ENCODE measurements at places on chromosomes 6 and 20.

DNA sequence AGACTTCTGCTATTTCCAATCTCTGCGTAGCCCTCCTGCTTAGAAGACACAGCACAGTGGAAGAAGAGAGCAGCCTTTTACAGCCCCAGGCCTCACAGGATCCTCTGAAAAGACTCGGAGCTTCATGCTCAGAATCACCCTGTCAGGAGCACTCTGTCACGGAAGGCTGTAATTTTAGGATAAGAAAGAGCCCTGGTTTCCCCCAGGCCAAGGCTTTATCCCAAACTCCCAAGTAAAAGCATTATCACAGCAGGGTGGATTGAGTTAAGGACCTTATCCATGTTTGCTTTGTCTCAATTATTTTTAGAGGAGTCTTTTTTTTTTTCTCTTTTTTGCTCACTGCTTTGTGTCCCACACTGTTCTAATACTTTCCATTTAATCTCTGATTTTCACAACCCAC is 39.2 kb downstream of the ANKS1A start:
- DNase-seq = no peak

DNA sequence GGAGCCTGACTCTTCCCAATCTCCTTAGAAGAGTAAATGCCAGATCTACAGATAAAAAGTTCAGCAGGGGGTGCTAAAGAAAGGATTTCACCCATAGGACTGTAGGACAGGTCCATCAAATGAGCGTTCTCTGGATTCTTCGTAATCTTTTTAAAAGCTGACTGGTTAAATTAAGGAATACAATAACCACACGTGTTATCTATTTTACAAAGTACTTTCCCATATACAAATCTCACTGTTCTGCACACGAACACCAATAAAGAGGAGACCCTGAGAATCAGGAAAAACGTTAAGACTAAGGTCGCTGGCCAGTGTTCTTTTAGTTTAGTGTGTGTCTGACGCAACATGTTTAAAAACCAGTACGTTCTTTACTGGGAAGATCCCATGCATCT is 542 bp downstream of the TUBE1 start:
- peak; percentile 65 for DNase-seq

DNA sequence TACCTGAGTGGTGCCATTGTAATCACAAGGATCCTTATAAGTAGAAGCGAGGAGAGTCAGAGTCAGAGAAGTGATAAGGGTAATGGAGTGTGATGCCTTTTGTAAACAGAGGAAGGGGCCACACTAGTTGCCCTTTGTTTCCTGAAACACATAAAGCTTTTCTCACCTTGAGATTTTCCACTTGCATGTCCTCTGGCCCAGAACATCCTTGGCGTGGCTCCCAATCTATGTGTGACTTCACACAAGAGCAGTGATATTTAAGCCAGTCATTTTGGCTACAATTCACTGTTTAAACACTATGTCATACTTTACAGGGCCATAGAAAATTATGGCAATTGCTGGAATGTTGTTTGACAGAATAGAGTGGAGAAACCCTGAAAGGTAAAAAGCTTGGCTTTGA is 121.2 kb upstream of the BTN3A2 start:
- DNase-seq = peak; percentile 13

- peak; percentile 87 for DNase-seq
Observed at GRCh38 chr6:130421585-130421984, 55.8 kb downstream of the TMEM200A start.

- DNase-seq = peak; percentile 71
Observed at GRCh38 chr6:105600336-105601260, 197.7 kb upstream of the PREP start.

DNA sequence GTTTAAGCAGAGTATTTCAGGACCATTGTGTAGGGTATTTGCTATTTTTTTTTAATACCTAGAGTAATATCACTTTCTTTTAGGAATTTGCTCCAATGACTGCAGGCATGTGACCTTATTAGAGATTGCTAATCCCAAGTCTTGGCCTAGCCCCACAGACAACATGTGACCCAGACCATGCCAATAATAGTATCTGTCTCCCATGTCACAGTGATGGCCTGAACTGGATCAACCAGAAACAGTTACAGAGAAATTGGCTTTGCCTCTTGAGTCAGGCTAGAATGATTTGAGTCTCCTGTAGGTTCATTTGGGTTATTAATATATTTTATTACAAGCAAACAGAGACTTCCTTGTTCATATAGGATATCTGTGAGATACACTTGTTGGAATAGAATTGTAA is 116.8 kb downstream of the DNAH8 start:
- DNase-seq = no peak

GRCh38 chr6:111837641-111838500 is 35.4 kb downstream of the FYN start:
- no peak for DNase-seq

DNA sequence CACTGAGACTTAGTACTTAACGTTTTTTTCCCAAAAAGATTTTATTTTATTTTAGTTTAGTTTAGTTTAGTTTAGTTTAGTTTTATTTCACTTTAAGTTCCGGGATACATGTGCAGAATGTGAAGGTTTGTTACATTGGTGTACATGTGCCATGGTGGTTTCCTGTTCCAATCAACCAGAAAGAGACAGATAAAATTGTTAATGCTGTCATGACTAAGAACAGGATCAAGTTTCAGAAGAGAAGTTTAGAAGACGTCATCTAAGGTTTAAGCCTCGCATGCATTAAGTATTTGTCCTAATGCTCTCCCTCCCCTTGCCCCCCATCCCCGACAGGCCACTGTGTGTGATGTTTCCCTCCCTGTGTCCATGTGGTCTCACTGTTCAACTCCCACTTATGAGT is 540.0 kb downstream of the KHDRBS2 start:
- no peak for DNase-seq

GRCh38 chr6:147105786-147106185 is 98.4 kb upstream of the STXBP5 start:
- DNase-seq = no peak

- DNase-seq = no peak
Observed at GRCh38 chr6:70857387-70858077, 99.3 kb downstream of the B3GAT2 start.

GRCh38 chr6:112691289-112691688 is 344.2 kb downstream of the RFPL4B start:
- DNase-seq = peak; percentile 96

DNA sequence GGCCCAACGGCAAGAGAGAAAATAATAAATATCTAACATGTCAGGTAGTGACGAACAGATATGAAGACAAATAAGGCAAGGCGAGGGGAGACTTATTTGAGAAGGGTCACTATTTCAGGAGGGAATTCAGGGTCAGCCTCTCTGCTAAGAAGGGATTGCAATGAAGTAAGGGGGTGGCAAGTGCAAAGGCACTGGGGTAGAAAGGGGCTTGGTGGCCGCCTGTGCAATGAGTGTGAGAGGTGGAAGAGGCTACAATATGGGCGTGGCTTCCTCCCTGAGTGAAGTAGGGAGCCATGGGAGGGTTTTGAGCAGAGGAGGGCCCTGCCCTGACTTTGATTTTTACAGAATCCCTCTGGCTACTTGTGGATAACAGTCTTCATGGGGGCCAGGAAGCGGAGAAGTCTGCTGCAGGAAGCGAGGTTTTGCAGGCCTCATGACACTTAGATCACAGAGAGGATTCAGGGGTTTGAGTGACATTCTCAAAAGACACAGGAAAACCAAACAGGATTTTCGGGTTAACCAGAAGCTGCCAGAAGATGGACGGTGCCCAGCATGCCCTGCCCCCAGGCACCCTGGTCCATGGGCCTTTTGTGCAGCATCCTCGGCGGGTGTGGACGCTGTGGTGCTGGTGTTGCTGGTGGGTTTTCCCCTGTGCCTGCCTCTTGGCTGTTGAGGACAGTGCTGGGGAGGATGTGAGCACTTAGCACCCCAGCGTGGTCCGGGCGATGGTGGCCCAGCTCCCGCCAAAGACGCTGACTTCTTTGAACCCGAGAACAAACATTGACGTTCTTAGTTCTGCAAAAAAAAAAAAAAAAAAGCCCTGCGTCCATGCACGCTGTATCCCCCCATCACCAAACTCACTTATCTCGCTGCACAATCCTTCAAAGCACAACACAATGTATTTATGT is 124.2 kb upstream of the PTPN1 start:
- no peak for DNase-seq

DNA sequence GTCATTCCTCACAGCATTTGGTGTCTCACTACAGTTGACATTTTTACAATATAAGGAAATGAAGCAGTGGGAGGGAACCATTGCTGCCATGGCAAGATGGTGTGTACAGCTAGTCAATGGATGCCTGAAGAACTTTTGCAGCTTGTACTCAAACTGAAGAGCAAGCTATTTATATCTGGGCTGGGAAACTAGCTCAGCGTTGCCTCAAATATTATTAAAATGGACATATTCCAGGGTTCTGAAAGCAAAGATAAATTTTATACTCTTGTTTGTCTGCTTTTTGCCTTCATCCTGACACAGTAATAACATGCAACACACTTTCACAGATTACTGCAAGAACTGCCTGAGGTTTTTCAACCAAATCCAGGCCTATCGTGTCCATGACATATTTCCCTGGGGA is 156.4 kb upstream of the COL21A1 start:
- no peak for DNase-seq

GRCh38 chr20:32585011-32585585 is at the start of gene NOL4L:
Gene NOL4L, minus strand, starts transcription at chr20:32585333. Its CDS starts 443 bp downstream, at chr20:32584890.
- DNase-seq = peak; percentile 28

- DNase-seq = peak; percentile 36
Observed at GRCh38 chr20:58481481-58482021, 33.6 kb downstream of the APCDD1L start.

DNA sequence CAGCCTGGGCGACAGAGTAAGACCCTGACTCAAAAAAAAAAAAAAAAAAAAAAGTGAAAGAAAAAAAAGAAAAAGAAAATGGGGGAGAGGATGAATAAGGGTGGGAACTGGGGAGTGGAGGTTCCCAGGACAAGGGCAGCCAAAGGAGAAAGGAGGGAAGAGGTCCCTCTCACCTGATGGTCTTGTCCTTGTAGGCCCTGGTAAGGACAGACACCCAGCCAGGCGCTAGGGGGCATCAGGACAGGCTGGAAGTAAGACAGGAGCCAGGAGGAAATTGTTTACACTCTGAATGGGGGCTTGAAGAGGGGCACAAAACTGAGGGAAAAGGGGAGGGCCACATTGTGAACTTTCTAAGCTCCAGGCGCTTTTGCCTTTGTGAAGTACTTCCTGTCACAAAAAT is 2.3 kb upstream of the ALDH5A1 start:
- DNase-seq = no peak

- DNase-seq = no peak
Observed at GRCh38 chr6:82038631-82039030, 208.9 kb downstream of the IBTK start.

GRCh38 chr20:46156065-46156464 is 38.0 kb downstream of the CD40 start:
- no peak for DNase-seq

GRCh38 chr6:125393449-125393858 is 91.7 kb upstream of the HDDC2 start:
- peak; percentile 21 for DNase-seq

- no peak for DNase-seq
Observed at GRCh38 chr20:57435498-57436222, 44.5 kb downstream of the RBM38 start.

DNA sequence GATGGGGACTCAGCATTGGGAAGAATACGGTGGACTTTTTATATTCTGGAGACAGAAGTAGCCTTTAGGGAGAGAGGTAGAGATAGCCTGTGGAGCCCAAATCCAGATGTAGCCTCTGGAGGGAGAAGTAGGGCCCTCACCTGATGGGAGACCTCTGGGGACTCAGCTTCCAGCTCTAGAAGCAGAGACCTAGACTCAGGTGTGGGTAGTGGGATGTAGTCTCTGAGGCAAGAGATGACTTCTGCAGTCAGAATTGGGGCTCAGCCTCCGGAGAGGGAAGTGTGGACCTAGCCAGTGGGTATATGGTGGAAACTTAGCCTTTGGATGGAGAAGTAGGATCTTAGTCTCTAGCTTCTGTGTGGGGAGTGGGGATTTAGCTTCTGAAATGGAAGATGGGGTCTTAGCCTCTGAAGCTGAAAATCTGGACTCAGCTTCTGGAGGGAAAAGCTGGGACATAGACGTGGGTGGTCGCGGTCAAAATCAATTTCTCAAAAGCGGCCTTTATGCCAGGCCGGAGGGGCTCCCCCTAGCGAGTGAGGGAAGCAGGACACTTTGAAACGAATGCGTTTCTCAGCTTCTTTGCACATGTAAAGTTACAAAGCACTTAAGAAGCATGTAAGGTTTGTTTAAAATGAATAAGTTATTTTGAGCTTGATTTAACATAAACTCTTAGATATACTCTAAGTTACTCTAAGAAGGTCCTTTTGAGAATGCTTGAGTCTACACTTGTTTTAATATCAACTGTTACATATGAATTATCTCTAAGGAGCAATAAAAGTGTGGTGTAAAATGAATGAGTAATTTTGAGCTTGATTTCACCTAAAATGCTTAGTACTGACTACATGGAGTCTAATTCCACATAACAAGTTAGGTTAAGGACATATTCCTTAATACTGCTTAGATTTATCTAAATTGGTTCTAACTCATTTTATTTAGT is 12.9 kb upstream of the ZNF343 start:
- peak; percentile 48 for DNase-seq

DNA sequence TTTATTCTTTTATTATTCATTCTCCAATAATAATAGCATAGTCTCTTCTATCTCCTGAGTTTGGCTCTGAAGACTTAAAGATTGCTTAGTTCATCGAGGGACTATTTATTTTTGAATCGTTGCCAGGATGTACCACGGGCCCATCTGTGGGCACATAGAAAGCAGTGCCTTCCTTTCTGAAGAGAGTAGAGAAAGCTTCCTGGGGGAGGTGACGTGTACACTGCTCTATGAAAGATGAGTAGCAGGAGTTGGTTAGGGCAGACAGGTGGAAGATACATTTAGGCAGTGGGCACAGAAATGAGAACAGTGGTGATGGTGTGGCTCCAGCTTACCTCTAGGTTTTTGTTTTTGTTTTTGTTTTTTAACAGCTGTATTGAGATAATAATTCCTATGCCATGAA is 98.4 kb downstream of the CDKAL1 start:
- DNase-seq = no peak

DNA sequence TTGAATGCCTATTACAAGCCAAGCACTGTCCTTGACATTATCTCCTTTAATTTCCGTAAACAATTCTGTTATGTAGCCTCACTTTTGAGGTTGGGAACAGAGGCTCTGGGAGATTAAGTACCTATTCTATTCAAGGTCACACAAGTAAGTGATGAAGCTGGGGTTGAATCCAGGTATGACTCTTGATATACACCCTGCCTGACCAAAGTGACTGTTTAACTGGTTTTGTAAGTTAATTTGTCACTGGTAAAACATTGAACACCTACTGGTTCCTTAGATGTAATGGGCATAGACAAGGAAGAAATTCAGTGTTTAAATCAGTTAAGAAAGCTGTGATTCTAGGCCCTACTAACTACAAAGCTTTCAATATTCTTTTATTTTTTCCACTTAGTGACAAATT is 22.9 kb downstream of the GTF2H5 start:
- DNase-seq = no peak

- no peak for DNase-seq
Observed at GRCh38 chr6:71053475-71053874, 96.6 kb upstream of the B3GAT2 start.
